ENCODE measurements at places on chromosomes 1 and 21. TPM values are rescaled to one million over a fixed set of nuclear protein-coding genes. Genes with fewer than 3 reads are reported as not detected.

Gene SLFNL1
- total RNA-seq = not detected

Gene LENEP
- total RNA-seq = not detected

Gene CASZ1
- total RNA-seq = 2.8 TPM

Gene TMEM269
- 0.34 TPM for total RNA-seq

GRCh38 chr1:209412036-209412435 lies 171.5 kb upstream of the CAMK1G start:
- DNase-seq = no peak

GRCh38 chr1:41687007-41687406 lies 202.5 kb upstream of the EDN2 start:
- DNase-seq = no peak

- DNase-seq = no peak
These were observed 16.3 kb downstream of the SOX13 start for GRCh38 chr1:204089044-204089751.

- no peak for DNase-seq
These were observed 1528.0 kb downstream of the BRINP3 start for GRCh38 chr1:188949701-188950100.

GRCh38 chr1:67542747-67543146 lies 112.5 kb upstream of the SERBP1 start:
- no peak for DNase-seq

DNA sequence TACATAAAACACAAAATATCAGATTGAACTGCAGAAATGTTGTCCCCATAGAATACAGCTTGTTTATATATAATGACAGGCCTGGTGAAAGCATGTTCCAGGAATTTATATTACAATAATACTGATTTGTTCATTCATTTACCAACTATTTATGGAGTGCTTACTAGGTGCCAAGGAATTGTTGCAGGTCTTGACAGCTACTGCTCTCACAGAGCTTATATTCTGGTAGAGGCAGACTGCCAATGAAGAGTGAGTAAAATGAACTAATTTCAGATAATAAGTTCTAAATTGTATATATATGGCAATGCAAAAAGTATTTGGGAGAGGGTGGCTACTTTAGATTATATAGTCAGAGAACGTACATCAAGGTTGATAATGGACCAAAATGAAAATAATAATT lies 152.0 kb downstream of the COQ8A start:
- no peak for DNase-seq

GRCh38 chr21:15010645-15011044 lies 54.2 kb downstream of the NRIP1 start:
- no peak for DNase-seq

DNA sequence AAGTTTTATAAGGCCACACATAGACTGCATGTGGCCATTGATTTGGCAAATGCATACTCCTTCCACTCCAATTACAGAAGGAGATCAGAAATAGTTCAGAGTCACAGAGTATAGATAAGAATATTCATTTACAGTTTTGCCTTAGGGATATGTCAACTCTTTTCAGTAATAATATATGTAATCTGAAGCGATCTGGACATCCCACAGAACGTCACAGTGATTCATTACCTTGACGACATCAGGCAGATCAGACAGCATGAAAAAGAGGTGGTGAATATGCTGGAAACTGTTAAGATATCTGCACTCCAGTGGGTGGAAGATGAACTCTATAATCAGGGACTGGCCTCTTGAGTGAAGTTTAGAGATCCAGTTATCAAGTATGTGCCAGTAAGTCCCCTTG lies 240.4 kb downstream of the DPYD start:
- DNase-seq = no peak

DNA sequence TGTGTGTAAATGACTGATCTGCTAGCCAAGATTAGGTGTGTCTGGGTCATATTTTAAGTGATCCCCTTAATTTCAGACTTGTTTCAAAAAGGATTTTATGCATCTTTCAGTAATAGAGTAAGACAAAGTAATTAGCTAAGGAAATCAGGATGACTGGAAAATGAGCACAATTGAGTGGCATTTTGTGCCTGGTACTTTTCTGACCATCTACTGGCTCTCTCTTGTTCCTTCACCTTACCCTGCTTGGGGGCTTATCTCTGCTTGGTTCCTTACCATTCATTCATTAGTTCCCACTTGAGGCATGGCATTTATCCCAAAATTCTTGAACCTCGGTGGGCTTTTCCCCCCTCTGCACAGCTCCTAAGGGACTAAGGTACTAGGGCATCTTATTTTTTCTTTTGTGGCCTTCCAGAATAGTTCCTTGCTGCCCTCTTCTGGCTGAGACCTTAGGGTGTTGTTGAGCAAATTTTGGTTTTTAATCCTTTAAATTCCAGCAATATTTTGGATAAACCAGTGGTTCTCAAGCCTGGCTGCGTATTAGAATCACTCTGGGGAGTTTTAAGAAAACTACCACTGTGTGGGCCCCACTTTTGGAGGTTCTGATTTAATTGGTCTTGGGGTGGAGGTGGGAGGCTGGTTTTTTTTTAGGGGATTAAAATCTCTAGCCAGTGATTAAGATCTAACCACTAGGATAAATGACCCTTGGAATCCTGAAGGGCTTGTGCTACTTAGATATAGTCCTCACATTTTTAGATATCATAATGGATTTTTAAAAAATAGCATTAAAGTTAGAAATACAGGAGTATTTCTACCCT lies 50.8 kb downstream of the HS2ST1 start:
- DNase-seq = no peak

- DNase-seq = no peak
These were observed 21.8 kb downstream of the LURAP1 start for GRCh38 chr1:46224966-46225365.

- peak; percentile 76 for DNase-seq
These were observed 234.7 kb downstream of the TOMM20 start for GRCh38 chr1:234893725-234894630.

DNA sequence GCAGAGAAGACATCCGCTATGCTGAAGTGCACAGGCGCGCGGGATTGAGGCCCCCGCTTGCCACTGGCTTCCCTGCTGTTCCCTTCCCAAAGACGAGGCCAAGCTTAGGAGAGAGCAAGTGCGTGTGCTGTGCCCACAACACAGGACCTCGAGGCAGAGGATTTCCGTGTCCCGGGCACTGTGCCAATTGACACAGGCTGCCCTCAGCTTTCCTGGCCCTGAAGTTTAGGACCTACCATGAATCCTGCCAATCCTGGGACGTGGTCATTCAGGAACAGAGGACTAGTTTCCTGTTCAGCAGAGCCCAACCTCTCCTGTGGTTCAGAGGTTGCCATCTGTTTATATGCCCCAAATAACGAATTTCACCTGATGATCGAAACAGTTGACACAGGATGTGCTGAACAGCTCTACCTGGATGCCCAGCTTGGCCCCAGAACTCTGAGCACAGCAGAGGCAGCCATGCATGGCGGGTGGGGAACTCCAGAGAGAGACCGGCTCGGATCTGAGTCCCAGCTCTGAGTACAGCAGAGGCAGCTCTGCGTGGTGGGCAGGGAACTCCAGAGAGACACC lies 22.0 kb downstream of the SLC37A1 start:
- no peak for DNase-seq

- DNase-seq = peak; percentile 40
These were observed 12.6 kb downstream of the NHLH2 start for GRCh38 chr1:115828101-115829022.

GRCh38 chr1:110607536-110608230 lies 1.5 kb upstream of the KCNA2 start:
- DNase-seq = no peak

DNA sequence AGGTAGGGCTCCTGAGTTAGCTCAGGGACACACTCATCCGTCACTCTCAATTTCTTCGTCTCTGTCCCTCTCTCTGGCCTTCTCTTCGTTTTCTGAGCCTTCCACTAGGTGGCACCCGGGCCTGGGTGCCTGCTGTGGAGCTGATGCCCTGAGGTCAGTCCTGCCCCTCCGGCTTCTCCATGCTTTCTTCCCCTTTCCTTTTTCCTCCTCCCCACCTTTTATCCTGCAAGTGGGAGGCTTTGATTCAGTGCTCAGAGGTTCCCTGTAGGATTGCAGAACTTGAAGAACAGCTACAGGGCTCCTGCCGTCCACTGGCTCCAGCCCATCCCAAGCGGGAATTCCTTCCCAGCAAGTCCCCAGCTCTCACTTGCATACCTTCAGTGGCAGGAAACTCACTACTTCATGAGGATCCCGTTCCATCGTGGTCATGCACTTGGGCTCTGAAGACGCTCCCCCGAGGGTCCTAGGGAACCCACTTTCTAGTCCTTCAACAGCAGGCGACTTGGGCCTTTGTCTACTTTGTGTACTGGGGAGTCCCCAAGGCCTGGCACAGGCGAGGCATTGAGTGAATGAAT lies 45.6 kb downstream of the SRRM1 start:
- DNase-seq = peak; percentile 69
